ENCODE measurements at places on chromosomes 7 and 10.

DNA sequence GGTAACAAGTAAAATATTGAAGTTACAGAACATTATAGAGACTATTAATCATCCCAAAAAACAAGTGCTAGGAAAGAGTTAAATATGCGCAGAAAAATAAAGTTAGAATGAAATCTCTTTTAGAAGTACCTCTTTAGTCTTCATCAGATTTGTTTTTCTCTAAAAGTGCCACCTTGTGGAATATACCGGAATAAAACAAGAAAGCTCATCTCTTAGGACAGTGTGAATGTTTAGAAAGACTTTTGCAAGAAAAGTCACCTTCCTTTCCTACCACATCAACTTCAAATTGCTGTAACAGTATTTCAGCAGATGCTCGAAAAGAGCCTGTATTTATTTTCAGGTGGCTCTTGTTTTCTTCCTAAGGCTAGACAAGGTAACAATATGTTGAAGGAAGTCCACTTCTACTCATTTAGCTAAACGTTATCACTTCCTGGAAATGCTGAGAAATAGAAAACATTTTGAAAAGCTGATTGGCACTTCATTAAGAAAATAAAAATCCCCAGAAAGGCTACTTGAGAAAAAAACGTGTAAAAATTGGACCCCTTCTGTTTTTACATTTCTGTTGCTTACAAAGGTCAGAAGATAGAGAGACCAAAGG, 19.8 kb upstream of the FAM133B start:
- no peak for DNase-seq

GRCh38 chr10:126302826-126303665, 85.2 kb downstream of the ADAM12 start:
- no peak for DNase-seq

DNA sequence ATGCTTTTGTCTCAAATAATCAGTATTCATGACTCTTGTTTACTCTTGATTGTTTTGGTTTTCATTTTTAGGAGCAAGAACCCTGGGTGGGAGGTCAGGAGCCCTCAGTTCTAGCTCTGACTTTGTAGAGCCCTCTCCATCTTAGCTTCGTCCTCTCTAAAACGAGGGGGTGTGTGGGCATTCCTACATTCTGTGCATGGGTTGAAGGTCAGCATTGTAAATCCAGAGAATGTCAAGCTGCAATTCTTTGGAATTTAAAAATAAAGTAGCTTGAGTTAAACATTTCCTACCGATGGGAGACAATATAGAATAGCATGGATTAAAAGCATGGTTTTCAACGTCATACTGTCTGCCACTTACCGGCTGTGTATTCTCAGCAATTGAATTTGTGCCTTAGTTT, 128.3 kb downstream of the PRPF18 start:
- no peak for DNase-seq

DNA sequence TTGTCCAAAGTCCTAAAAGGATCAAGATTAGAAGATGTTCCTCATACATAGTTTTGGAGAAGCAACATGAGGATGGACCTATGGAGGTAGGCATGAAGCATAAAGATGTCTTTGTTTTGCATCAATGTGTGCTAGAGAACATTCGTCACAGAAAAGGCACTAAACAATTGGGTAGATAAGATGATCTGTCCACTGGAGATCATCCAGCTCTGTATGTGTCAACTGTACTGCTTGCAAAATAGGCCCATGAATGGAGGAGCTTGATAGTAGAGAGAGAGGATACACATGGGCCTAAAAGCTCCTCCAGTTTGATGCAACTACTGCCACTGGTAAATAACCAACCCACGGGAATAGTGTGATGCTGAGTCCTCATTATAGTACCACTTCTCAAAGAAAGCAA, 286.4 kb upstream of the HGF start:
- no peak for DNase-seq

- DNase-seq, result no peak
Observed at GRCh38 chr10:17007418-17007770, 122.2 kb downstream of the CUBN start.
